NCI-H460 (cell line): ENCODE measurements at places on chromosomes 2 and 18.

- no peak for DNase-seq
Observed at GRCh38 chr2:42957109-42957860, 164.9 kb upstream of the HAAO start.

DNA sequence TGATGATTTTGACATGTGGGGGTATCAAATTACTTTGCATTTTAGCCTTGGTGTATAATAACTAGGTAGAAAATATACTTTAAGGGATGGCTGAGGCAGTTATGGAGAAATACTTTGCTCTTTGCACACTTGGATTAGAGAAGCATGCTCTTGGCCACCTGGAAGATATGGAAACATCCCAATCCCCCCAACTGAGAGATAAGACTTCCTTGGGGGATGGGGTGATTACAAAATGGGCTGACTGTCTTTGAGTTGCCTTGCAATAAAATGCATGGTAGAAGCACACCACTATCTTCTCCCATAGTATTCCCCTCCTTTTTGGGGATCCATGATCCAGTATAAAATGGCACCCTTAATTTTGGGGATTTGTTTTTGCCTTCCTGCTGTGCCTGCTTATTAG is 15.1 kb upstream of the FAM98A start:
- DNase-seq: no peak

GRCh38 chr18:33020877-33021276 is 248.1 kb upstream of the KLHL14 start:
- no peak for DNase-seq

GRCh38 chr2:200698217-200698616 is 112.4 kb downstream of the AOX1 start:
- DNase-seq: no peak

DNA sequence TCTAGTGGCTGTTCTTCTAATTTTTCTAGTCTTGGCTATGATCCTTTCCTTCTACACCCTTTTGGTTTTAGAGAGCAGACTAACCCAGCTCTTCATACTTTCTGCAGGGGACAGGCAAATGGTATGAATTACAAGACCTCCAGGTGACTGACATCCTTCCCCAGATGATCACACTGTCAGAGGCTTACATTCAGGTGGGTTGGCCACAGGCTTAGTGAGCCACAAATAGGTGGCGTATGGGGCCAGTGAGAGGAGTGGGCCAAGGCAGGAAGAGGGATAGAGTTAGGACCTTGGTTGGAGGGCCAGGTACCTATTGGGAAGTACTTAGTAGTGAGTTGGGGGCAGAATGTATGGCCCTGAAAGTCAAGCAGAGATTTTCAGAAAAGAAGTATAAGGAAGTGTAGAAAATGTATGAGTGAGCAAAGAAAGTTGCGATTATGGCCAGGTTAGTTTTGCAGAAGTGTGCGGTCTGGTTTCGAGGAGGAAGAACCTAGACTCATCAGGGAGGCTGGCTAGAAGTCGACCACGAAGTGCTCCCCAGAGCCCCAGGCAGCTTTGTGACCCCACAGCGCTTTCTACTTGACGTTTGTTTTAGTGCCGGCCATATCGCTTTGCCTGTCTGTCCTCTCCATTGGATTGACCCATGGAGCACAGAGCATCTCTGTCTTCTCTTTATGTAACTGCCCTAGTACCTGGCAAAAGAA is 20.0 kb downstream of the SFTPB start:
- DNase-seq: no peak

DNA sequence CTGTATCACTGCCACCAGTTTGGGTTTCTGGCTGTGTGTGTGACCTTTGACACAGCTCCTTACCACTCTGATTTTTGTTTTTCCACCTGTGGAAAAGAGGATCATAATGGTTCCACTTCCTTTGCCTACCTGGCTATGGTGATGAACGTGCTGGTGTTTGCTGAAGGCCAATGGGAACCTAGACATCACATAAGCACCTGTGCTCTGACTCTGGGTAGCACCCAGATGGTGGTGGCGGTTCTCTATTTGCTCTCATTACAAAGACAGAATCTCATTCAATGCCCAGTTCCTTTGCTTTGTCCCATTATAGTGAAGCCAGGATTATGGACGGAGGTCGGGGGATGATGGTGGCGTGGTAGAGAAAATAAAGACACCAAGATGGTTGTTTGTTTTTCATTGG is 121.2 kb upstream of the GATA6 start:
- no peak for DNase-seq

GRCh38 chr2:239821694-239822075 is 203.5 kb downstream of the NDUFA10 start:
- no peak for DNase-seq

DNA sequence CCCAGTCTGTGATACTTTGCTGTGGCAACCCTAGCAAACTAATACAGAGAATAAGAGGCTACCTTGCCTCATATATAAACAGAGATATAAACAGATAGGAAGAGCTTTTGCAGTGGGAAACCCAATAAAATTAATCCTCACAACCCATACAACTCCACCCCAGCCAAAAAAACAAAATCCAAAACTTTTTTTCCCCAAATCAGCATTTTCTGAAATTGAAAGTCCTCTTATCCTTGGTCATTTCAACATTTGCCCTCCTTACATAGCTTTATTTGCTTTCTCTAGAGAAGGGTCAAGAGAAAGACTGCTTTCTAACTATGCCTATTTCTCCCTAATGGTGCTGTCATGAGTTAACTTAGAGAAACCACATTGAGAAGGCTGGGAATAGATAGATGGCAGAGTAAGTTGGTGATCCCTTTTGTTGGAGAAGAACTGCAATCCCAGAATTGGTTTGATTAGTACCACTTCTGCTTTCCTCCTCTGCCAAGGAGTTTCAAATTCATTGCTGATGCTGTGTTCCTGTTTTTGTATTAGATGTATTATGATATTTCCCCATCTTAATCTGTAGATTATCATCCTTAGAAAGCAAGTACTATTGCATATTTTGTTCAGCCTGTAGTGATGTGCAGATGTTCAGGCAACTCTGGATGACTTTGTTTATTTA is 76.5 kb upstream of the B3GNT2 start:
- no peak for DNase-seq

- no peak for DNase-seq
Observed at GRCh38 chr2:55111230-55111569, 60.9 kb upstream of the RTN4 start.

- no peak for DNase-seq
Observed at GRCh38 chr2:148875387-148876051, 492 bp downstream of the KIF5C start.

- DNase-seq: no peak
Observed at GRCh38 chr2:148658807-148659722, 14.5 kb downstream of the EPC2 start.

- no peak for DNase-seq
Observed at GRCh38 chr18:49024804-49025421, 74.1 kb upstream of the SMAD7 start.

DNA sequence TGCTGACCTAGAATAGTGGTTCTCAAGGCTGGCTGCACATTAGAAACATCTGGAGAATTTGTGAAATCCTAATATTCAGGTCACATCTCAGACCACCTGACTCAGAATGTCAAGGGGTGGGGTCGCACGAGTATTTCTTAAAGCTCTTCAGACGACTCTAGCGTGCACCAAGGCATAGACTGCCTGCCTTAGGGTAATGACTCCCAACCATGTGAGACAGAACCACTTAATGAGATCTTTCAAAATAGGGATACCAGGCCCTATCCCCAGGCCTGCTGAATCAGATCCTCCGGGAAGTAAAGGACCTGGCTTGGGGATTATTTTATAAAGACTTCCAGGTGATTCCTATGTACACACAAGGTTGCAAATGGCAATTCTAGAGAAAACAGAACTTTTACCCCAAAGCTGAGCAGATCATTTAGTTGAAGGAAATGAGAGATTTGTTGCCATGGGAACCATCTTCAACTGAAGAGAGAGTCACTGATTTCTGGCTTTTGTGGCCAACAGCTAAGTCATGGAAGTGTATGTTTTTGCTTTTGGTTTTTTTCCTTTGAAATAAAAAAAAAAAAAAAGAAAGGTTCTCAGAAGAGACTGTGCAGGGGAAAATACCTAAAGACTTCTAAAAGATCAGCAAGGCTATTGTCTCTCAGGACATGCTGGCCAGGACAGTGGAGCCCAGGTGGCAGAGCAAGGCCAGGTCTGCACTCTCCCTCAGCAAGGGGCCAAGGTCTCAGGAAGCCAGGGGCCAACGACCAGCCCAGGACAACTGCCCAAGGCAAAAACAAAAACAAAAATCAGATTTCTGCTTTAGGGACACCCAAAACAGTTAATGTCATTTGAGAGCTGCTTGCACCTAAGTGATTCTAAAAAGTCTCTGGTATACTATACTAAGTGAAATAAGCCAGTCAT is 15.3 kb upstream of the LOXHD1 start:
- DNase-seq: no peak

- no peak for DNase-seq
Observed at GRCh38 chr2:83386549-83386948, 1072.5 kb downstream of the SUCLG1 start.

GRCh38 chr18:35050028-35050546 is 8.9 kb downstream of the MAPRE2 start:
- no peak for DNase-seq

DNA sequence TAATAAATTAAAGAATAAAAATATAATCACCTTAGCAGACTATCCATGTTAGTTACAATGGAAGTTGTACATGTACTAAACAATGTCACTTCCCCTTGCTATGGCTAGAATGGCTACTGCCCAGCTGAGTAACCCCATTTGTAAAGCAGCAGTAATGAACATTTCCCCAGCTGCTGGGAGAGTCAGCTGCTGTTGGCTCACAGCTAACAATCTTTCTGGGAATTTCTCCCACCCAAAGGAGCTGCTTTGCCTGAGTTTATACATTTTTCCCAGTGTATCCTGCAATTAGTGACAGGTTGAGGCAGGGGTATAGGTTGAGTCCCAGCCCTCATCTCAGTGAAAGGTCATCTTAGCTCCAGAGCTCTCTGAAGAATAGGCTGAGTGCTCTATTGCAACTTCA is 665.6 kb upstream of the KLHL29 start:
- DNase-seq: no peak

GRCh38 chr18:45014047-45014501 is 333.4 kb downstream of the SETBP1 start:
- peak; percentile 31 for DNase-seq

DNA sequence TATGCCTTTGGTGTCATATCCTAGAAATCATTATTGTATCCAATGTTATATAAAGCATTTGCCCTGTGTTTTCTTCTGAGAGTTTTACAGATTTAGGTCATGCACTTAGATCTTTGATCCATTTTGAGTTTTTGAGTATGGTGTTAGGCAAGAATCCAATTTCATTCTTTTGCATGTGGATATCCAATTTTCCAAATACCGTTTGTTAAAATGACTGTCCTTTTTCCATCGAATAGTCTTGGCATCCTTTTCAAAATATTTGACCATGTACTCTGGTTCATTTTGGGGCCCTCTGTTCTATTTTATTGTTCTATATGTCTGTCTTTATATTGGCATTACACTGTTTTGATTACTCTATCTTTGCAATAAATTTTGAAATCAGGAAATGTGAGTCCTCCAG is 23.8 kb upstream of the KCNJ13 start:
- no peak for DNase-seq

GRCh38 chr2:186543561-186544131 is 46.2 kb upstream of the ITGAV start:
- DNase-seq: no peak

- no peak for DNase-seq
Observed at GRCh38 chr18:36128530-36128870, 640 bp downstream of the SLC39A6 start.

DNA sequence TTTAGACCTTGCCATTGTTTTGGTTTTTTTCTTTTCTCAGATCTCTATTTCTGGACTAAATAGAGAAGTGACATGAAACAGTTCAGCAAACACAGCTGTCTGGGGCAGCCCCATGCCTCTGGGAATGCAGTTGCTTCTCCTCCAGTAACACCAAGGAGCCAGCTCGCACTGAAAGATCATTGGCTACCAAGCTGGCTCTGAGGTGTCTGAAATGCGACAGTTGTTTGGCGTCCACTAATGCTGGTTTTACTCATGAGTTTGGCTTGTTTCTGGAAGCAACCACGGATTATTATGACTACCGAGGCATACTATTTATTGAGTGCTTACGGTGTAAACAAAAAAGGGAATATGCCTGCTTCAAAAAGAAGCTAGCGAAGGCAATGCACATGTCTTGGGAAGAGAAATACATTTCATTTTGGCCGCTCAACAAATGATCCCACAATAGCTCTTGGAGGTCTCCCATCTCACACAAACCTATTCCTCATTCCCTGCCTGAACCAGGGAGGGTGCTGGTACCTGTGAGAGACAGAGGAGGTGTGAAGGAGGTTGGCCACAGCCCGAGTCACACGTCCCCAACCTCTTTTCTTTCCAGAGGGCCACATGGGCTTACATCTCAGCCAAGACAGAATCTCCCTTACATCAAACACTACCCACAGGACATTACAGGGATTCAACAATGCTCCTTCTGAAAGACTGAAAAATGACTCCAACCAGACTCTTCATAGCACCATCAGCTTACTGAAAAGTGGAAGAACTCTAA is 37.5 kb upstream of the NEB start:
- DNase-seq: no peak

- DNase-seq: peak; percentile 93
Observed at GRCh38 chr2:203656522-203657287, 49.7 kb upstream of the CD28 start.

- DNase-seq: no peak
Observed at GRCh38 chr18:13511961-13512577, 214.3 kb downstream of the FAM210A start.

DNA sequence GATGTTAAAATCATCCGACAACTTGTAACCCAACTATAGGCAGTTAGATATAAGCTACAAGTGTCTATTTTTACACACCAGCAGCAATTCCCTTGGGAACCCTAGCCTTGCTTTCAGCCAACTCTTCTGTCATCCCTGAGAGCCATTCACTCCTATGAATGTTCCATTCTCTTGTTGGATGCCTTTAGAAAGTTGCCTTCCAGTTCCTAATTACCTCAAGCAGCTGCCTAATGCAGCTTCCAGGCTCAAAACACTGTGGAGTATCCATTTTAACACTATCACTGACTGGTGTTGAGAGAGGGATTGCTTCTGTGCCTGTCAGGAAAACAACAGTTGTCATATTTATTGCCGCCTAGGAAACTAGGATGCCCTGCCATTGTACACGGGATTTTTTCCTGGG is 402.0 kb upstream of the ACVR2A start:
- DNase-seq: no peak
